ENCODE measurements at places on chromosomes 12 and 14.

DNA sequence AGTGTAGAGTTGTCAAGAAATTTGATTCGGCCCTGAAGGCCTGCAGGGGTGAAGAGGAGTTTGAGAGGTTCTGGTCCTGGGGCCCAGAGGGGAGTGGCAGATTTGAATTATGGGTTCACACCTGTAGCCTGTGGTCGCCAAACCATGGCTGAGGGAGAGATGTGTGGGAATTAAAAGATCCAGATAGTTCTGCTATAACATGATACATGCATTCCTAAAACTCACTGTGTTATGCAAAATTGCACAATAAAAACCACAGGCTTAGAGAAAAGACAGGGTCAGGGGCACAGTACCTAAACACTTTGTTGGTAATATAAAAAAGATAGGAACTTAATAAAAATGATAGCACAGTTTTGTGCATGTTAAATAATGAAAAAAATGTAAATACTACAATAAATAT lies 106.2 kb downstream of the TMEM30B start:
- DNase-seq, result no peak

- no peak for DNase-seq
These were observed 58.4 kb downstream of the FAM222A start for GRCh38 chr12:109771746-109772621.

DNA sequence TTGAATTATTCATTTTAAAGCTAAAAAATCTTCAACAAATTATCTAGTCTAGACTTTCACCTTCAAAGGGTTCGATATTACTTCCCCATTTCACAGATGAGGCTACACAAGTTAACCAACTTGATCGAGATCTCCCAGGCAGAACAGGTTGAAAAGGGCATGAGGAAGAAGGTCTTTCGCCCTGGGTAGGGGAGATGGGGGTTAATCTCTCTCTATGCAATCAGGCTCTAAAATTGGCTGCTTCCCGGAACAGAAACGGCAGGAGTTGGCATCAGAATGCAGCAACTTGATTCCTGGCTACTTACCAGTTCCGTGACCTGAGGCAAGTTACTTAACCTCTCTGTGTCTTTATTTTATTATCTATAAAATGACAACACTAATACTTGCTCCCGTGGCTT lies 2.4 kb upstream of the CISTR start:
- DNase-seq, result no peak

- no peak for DNase-seq
These were observed 666.5 kb downstream of the FLRT2 start for GRCh38 chr14:86196471-86196870.

DNA sequence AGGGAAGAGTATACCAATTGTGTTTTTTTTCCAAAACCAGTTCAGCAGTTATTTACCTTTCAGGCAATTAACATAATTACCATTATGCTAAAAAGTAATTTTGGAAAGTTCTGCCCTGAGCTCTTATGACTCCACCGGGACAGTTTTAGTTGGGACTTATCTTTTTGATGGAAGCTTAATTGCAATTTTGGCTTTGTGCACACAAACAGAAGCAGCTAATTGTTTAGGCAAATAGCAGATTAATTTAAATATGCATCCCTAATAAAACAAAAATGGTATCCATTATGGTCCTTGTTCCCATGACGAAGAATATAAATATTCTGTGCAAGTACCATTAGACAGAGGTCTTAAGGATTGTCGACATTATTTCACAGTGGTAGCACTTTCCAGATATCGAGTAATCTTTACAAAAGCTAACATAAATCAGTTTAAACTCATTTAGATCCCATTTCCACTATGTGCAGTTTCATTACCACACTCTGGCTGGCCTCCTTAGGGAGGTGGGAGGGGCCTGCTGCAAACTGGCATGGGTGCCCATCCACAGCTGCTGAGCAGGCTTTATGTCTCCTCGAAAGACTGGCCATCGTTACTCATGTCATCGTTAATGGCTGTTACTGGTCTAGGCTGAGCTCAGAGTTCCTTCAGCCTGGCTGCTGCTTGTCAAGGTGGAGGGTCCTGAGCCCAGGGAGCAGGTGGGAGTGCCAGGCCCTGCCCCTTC lies 68.2 kb downstream of the FBXW8 start:
- no peak for DNase-seq

- no peak for DNase-seq
These were observed 481.1 kb downstream of the DIO2 start for GRCh38 chr14:79730196-79730595.

GRCh38 chr12:105721891-105722290 lies 391.4 kb downstream of the C12orf75 start:
- no peak for DNase-seq

DNA sequence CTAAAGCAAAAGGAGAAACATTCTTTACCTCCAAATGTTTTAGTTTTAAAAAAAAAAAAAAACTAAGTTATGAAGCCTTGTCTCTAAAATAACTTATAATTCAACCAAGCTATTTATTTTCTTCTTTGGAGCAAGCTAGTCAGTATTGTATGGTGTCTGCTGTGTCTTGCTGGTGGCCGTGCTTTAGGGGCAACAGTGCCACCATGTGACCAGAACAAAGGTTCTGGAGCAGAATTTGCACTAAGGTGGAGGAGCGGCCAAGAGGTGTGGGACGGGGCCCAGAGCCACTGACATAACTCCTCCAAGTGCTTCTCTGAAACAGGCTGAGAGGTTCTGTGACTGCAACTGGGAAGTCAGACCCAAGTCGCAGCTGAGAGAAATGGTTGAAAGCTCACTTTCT lies 4.5 kb downstream of the FICD start:
- no peak for DNase-seq

DNA sequence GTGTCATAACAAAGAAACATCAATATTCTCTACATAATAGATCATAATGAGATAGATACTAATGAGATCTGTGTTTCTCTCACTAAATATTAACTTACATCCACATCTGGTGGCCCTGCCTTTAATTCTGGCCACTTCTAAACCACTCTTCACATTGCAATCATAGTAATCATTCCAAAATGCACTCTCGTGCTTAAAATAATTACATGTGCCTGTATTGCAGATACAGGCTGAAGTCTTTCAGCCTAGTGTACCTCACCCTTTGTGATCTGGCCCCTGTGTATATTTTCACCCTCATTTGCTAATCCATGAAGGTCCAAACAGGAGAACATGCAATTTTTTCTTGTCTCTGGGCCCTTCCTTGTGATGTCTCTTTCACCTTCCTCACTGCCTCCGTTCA lies 108.0 kb downstream of the LIN7A start:
- DNase-seq, result no peak

DNA sequence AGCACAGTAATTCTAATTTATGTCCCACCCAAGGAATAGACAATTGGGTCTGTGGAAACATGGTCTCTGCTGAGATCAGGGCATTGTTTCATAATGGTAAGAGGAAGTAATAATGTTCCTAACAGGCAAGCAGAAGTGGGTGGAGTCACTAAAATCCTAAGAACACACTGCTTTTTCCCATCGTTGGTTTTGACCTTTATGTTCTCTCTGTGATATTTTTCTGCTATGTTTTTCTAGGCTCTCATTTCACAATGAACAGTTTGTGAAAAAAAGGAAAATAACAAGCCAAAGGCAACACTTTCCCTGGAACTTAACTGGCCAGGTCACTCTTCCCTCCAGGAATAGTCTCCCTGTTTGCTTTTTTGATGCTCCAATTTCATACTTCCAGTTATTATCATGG lies 80.6 kb upstream of the OVCH1 start:
- DNase-seq, result peak; percentile 40

- DNase-seq, result no peak
These were observed 659.6 kb upstream of the TBX3 start for GRCh38 chr12:115343601-115344000.

DNA sequence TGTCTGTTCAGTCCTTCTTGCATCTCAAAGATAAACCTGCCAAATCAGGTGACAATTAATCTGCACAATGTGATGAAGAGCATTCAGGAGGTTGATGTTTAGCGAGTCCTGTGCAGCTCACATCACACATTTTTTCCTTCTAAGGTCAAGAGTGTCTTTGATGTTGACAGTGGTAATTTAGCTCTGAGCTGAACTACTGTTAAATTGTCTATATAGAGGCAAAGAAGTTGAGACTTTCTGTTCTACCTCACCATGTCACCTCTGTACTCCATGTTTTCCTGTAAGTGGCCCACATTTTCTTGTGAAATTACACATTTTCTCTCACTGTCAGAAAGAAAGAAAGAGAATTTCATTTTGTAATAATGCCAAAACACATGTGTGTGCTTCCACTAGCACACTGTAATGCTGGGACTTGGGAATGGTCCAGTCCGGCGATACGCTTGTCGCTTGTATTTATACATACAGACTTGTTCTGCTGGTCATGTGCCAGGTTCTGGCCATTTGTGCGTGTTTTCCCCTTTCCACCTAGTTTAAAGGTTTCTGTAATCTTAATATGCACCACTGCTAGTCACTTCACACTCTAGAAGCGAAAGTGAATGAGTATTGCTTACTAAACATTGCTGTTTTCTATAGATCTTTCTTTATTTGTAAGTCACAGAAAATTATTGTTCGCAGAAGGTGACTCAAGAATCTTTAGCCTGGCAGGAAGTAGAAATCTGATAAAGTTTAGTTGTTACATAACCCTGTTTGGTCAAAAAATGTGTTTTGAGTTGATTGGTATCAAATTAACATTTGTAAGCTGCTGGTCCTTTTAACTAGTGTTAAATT lies 328.9 kb downstream of the TMTC2 start:
- DNase-seq, result peak; percentile 9

- DNase-seq, result no peak
These were observed 507 bp upstream of the FKBP4 start for GRCh38 chr12:2794191-2794735.

DNA sequence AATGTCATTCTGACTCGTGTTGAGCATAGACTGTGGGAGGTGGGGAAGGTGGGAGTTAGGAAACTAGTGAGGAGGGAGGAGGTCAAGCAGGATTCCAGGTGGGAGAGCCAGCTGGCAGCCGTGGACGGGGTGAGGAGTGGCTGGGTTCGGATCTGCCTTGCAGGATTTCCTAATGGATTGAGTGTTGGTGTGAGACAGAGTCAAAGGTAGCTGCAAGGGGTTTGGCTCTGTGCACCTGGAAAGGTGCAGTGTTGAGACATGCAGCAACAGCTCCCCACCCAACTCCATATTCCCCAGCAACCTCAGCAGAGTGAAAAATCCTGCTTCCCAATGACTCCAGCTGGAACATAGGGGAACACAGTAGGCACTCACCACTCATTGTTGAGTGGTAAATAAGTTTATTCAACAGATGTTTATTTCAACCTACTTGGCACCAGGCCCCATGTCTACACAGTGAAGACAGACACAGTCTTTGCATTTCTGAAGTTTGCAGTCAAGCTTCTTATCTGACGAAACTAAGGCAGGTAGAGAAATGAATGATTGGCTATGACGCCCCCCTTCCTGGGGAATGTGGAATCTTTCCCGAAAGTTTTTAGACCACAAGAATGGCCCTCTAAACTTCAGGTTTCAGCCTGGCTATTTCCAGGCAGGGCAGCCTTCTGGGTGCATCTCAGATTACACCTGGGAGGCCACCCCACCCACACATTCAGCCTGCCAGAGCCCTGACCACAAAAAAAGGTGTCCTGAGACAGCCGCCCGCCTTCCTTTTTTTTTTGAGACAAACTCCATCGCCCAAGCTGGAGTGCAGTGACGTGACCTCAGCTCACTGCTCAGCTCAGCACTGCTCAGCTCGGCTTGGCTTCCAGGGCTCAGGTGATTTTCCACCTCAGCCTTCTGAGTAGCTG lies 37.9 kb upstream of the PLEKHG6 start:
- no peak for DNase-seq

- peak; percentile 74 for DNase-seq
These were observed 30.6 kb upstream of the KICS2 start for GRCh38 chr12:64252681-64253080.

GRCh38 chr14:53570411-53571387 lies 385.9 kb downstream of the BMP4 start:
- DNase-seq, result no peak

Measured in suppressor macrophage treated with lipopolysaccharide for 4 hours (primary cell).